HCEC 1CT (cell line): ENCODE measurements at places on chromosomes 3 and 15.

DNA sequence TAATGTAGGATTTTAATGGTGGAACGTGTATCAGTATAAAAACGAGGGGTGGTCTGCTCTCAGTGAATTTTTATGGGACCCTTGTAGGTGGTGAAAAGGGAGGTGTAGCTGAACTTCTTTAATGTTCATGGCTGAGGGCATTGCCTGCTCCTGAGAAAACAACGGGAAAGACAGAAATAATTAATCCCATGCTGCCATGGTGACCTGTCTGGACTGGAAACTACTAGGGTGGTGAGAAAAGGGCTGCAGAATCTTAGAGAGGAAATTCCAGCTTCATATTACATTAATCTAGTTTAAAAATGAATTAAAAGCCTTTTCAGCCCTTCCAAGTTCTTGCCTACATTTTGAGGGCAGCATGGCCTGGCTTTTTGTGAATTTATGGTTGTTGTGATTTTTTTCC, 47.6 kb downstream of the ZBTB38 start:
- no peak for DNase-seq

DNA sequence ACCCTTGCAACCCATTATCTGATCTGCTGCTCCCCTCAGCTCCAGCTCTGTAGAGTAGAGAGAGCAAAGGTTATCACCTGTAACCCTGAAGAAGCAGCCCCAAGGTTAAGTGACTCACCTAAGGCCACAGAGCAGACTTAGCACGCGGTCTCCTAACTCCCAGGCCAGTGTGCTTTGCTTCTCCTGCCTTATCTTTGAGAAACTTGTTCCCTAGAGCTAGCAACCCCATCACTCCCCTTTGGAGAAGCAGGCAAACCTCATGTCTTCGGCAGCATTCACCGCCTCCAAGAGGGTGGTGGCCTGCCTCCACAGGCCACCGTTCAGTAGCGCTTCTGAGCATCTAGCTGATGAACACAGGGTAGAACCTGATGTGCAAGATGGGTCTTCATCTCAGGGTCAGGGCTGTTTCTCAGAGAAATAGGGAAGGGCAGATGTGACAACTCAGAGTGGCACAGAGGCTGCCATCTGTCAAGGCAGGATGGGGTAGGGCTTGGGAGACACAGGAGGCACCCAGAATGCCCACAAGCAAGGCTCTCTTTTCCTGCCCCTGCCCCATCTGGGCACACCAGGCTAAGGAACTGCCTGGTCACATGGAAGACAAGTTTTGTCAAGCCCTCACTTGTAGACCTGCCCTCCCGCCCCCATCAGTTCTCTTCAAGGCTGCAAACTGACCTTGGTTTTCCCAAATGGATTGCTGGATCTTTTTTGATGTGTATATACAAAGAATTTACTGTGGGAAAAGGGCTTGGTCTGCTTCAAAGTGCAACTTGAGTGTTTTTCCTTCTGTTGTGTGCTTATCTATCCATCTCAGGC, 34.9 kb upstream of the CLK3 start:
- no peak for DNase-seq

DNA sequence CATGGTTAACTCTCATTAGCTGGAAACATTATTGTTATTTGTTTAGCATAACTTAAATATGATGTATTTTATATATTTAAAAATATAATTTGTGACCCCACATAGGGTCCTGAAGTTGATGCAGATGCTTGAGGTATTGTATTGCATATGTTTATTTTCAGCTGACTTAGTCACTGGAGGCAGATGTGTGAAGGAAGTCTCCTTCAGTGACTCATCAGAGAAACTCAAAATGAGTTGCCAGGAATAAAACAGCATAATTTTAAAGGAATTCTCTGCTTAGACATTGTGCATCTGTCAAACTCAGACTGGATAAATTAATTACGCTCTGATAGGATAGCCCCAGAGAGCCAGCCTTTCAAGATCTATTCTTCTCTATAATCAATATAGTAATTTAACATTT, 7.9 kb upstream of the OR4F6 start:
- peak; percentile 87 for DNase-seq

- DNase-seq: no peak
Measured at GRCh38 chr15:40927873-40928806, 1.0 kb upstream of the DLL4 start.

- no peak for DNase-seq
Measured at GRCh38 chr3:187870360-187871203, 125.3 kb upstream of the BCL6 start.
